ENCODE measurements at places on chromosomes 4 and X.

DNA sequence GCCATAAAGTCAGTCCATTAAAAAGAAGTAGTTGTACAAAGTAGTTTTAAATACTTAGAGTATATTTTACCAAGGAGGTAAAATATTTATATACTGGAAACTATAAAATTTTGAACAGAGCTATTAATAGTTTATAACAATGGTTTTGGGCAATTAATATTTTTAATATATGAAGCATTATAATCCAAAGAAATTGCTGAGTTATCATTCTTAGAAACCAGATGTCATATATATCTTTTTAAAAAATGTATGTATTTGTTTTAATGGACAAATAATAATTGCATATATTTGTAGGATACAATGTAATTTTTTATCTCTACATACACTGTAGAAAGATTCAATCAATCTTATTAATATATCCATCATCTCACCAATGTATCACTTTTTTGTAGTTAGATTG is 207.8 kb downstream of the CXXC4 start:
- no peak for DNase-seq

DNA sequence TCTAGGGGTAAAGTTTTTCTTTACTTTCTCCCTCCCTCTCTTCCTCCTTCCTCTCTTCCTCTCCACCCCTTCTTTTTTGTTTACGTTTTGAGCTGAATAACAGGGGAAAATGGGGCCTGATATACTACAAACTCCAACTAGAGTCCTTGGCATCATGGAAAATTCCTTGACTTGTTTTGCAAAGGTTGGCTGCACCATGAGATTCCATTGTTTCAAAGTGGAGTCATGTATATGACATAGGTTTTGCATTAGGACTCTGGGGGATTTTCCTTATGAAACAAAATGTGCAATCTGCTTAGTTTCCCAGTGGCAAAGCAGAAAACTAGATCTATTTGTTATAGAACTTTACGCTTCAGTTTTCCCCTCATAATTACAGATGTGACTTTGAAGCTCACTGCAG is 233.5 kb upstream of the PGRMC2 start:
- no peak for DNase-seq

DNA sequence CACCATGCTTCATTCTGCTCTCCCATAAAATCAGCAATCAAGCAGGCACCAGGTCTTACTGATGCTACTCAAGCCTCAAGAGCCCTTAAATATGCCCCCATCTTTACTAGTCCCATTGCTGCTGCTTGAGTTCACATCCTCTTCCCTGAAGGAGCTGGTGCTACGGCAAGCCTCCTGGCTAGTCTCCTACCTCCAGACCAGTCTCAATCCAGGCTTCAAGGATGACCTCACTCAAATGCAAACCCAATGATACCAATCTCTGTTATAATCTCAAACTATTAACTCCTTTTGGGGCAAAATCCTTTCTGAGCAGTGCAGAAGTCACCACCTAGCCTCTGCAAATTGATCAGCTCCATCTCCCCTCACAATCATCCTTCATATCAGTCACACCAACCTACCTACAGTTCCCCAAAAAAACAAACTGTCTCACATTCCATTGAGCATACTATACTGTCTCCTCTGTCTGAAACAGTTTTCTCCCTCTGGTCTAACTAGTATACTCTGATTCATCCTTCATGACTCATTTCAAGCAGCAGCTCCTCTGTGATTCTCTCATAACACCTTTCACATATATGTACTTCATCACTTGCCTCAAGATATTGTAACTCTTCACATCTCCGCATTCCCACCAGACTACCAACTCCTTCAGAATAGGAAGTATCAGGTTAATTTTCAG is 30.0 kb downstream of the PAPSS1 start:
- DNase-seq = no peak

GRCh38 chrX:73766431-73766795 is 203.4 kb downstream of the CHIC1 start:
- DNase-seq = no peak

- no peak for DNase-seq
Measured at GRCh38 chr4:62402088-62402806, 1202.1 kb downstream of the ADGRL3 start.

GRCh38 chrX:33106737-33107136 is 104.6 kb downstream of the DMD start:
- DNase-seq = no peak

- no peak for DNase-seq
Measured at GRCh38 chr4:141580523-141580922, 55.9 kb upstream of the IL15 start.

DNA sequence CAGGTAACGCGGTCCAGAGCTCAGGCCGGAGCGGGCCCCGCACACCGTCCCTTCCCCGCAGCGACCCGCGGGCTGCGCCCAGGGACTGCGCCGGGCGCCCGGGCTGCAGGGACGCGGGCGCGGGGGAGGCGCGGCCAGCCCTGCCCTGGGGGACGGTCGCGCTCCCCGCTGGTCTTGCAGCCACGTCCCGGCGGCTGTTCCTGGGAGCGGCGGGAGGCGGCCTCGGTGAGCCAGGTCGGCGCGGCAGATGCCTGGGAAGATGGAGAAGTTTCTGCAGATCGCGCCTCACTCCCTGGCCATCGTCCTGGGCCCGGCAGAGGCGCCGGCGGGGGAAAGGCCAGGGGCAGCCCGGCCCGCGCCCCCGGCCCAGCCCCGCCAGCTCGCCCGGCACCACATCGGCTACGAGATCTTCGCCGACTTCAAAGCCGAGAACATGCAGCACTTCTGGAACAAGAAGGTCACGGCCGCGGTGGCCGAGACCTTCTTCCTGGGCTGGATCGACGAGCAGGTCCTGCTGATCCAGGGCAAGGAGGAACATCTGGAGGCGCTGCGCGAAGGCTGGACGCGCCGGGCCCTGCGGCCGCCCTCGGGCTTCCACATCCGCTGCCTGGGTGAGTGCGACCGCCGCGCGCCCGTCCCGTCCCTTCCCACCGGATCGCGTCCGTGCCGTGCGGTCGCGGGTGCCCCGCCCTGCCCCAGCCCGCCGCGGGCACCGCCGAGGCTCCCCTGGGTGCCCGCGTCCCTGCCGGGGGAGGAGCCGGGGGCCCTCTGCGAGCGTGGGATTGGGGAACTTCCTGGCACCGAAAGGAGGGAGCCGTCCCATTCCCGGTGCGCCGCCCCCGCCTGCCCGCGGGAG is 107.4 kb upstream of the STOX2 start:
- DNase-seq = no peak

- DNase-seq = no peak
Measured at GRCh38 chr4:153652051-153652784, 31.9 kb upstream of the TLR2 start.

DNA sequence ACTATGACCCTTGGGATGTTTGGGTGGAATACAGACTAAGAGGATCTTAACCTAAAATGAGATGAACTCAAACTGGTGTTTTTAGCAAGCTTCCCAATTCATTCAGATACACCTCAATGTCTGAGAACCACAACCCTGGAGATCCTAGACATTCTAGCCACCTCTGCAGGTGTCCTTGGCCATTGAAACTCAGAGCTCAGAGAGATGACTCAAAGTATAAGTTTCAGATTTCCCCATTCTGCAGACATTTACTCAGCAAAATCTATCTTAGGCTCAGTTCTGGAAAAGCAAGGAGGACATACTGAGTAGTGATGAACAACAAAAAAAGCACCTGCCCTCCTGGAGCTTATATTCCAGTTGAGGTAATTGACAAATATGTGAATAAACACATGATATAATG is 47.8 kb downstream of the COMMD8 start:
- no peak for DNase-seq

DNA sequence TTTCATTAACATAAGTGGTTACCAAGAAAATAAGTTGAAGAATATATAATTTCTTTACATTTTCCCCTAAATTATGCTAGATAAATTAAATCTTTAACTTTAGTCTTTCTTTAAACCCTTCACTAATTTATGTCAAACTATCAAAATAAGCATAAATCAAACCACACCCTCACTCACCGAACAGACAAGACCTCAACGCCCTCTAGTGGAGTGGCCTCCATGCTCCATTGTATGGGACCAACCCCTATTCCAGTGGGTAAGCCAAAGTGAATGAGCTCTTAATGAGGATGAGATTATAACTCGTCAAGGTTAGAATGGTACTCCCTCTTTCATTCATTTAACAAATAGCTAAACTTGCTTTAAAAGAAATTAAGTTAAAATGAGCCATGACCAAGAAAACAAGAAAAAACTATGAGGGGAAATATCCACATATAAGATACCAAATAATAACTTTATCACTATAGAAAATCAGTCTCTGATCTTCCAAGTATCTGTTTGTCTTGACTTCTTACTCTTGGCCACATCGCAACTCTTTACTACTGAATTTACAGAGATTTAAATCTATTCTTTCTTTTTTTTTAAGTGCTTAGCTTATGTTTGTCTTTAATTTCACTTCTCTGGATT is 15.6 kb upstream of the BBS12 start:
- DNase-seq = peak; percentile 60

- DNase-seq = no peak
Measured at GRCh38 chrX:100643956-100644860, at the start of gene SRPX2. Gene SRPX2, plus strand, starts transcription at chrX:100644199. Its CDS starts 2,124 bp downstream, at chrX:100646323.

DNA sequence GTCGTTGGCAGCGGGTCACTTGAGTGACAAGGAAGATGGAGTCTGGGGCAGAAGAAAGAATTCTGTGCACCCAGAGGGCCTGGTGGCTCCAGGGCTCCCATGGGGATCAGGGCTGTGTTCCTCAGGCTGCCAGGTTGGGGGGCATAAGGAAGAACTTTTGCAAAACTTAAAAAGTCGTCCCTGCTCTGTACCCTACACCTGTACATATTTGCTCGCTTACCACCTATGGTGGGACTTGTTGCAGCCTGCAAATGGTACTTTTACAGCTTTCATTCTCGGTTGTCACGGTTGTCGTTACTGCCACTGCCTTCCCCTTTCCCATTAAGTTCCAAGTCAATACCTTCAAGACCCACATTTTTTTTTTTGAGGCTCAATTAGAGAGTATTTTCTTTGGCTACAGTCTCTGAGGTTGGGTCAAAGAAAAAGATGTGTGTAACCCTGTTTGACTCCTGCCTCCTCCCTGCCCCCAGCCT is 9.1 kb downstream of the ARX start:
- no peak for DNase-seq

DNA sequence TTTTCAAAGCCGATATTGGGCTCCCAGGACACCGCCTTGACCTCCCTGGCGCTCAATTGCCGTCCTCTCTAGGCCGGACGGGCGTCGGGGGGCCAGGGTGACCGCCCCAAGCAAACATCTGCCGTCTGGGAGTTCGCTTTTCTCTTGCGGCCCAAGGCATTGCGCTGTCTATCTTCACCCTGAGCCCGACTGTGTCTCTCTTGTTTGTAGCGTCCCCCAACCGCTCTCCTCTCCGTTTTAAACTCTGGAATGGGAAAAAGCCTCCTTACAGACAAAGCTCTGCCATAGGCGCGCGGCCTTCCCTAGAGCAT is 551 bp upstream of the ARX start:
- no peak for DNase-seq

GRCh38 chr4:25783943-25784342 is 78.8 kb downstream of the SEL1L3 start:
- no peak for DNase-seq

DNA sequence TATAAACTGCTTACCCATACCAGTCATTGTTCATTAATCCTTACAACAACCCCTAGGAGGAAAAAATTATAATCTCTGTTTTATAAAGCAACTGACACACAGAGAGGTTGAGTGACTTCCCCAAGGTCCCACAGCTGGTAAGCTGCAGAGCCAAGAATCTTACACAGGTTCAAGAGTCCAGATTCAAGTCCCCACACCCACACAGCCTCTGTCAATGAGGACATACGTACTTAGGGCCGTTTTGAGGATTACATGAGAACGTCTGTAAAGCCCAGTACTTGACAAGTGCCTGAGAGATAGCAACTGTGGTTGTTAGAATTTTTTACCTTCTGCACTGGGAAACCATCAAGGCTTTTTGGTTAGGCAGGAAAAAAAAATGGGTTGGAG is 556 bp upstream of the SLC25A43 start:
- DNase-seq = no peak

DNA sequence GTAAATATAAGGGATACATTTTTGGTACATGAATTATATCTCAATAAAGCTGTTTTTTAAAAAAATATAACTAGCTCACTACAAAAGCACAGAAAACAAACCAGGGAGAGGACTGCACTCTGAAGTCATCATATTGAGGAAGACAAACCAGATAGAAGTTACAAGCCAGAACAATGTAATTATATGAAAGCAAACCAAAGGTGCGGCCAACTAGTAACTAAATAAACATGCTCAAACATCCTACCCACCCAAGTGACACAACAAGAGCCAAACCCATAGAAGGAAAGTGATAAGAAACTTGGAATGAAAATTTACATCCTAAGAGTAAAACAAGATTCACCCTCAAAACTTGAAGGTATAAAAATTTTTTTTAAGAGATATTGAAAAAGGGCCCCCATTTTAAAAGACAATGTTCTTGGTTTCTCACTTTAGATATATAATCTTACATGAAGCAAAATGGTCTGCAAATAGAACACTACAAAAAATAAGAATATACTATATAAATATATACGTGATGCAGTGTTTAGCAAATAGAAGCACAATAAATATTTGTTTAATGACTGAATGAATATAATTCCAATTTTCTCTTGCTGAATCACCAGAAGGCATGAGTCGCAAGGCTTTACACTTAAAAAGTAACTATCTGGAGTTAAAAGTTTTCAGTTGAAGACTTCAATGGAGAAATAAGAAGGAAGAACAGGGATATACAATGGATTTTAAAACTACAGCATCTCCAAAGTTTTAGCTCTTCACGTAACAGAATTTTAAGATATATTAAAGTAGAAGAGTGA is 4.0 kb upstream of the SH3D19 start:
- DNase-seq = no peak

DNA sequence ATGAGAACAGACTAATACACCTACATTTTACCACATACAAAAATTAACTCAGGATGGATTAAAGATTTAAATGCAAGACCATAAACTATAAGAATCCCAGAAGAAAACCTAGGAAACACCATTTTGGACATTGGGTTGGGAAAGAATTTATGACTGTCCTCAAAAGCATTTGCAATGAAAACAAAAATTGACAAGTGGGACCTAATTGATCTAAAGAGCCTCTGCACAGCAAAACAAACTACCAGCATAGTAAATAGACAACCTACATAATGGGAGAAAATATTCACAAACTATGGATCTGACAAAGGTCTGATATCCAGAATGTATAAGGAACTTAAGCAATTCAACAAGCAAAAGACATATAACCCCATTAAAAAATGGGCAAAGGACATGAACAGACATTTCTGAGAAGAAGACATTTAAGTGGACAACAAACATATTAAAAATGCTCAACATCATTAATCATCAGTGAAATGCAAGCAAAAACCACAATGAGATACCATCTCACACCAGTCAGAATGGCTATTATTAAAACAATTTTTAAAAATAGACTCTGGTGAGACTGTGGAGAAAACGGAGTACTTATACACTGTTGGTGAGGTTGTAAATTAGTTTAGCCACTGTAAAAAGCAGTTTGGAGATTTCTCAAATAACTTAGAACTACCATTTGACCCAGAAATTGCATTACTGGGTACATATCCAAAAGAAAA is 221.7 kb upstream of the DIPK2B start:
- no peak for DNase-seq

- no peak for DNase-seq
Measured at GRCh38 chr4:72468904-72469502, 100.0 kb downstream of the ADAMTS3 start.
